ENCODE measurements at places on chromosomes 7 and 10. TPM values are rescaled to one million over a fixed set of nuclear protein-coding genes. Genes with fewer than 3 reads are reported as not detected.

GPR37 gene
- 0.38 TPM for polyA plus RNA-seq

ANKRD1 gene
- 0.02 TPM for polyA plus RNA-seq

CD36 gene
- polyA plus RNA-seq: not detected

TAX1BP1 gene
- 25.7 TPM for polyA plus RNA-seq

CPVL gene
- polyA plus RNA-seq: 3.2 TPM

PSD gene
- polyA plus RNA-seq: 0.15 TPM

CREB5 gene
- 0.51 TPM for polyA plus RNA-seq

GNGT1 gene
- not detected for polyA plus RNA-seq

MYPN gene
- 0.01 TPM for polyA plus RNA-seq

PAPSS2 gene
- 1.7 TPM for polyA plus RNA-seq

FAS gene
- polyA plus RNA-seq: 8.5 TPM

ARHGEF35 gene
- 22.4 TPM for polyA plus RNA-seq

SFRP4 gene
- polyA plus RNA-seq: not detected

HIBADH gene
- polyA plus RNA-seq: 25.2 TPM

PRRT4 gene
- polyA plus RNA-seq: 0.29 TPM

GIMAP6 gene
- polyA plus RNA-seq: not detected

ERVW-1 gene
- not detected for polyA plus RNA-seq

TMEM229A gene
- polyA plus RNA-seq: not detected

All from foreskin keratinocyte (primary cell).